Central memory CD8-positive, alpha-beta T cell (primary cell): ENCODE measurements at places on chromosomes 3 and 15.

DNA sequence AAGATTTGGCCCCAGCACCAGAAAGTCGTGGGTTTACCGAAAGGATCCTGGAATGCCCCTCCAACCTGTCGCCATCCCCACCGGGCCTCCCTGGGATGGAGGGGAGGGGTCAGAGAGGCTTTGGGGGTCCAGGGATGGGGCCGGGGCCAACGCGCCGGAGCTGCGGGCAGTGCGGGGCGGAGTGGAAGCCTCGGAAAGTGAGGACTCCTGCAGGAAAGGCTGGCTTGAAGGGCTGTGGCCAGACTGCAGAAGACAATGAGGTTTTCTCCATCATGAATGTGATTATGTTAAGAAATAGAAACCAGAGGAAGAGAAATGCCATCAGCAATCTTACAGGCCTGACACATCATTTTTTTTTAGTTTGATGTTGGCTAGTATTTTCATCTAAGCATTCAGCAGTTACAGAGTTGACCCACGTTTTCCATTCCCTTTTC, 738 bp downstream of the YEATS2 start:
- no peak for DNase-seq

- no peak for DNase-seq
Measured at GRCh38 chr15:40770147-40770721, 454 bp downstream of the C15orf62 start.

- DNase-seq = no peak
Measured at GRCh38 chr3:69081583-69082262, 1.6 kb upstream of the UBA3 start.

DNA sequence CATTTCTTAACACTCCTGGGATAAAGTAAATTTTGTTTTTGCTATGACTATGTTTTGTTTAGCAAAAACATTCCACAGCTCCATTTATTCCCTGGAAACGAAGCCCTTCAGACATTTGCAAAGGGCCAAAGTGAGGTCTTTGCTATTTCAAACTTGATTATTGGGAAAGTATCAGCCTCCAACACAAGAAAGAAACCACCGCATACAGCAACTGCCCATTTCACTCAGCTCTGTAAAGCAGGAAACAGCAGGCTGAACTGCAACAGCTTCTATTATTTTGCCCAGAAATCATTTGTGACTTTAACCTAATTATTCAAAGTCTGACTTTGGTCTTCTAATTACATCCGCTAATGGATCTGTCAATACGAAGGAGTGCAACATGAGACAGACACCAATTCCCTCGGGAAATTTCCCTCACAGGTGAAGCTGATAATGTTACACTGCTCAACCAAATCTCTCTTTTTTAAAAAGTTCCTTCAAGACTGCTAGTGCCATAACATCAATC, 72.1 kb downstream of the RFTN1 start:
- DNase-seq = no peak

DNA sequence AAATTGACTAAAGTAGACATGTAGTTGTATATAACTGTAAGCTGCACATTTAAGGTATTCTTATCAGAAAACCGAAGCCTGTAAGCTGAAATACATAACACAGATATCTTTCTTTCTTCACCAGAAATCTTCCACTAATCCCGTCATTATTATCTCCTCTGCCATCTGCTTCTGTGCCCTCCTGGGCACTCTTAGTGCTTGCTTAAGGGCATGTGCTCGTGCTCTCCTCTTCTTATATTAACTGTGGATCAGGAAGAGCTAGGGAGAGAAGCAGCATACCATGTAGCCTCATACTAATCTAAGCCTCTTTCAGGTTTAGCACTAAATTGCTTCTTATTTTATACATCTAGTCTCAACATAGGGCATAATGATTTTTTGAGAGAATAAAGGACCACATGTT, 60.8 kb downstream of the RIOX2 start:
- no peak for DNase-seq
